ENCODE measurements at places on chromosomes 12 and 14. TPM values are rescaled to one million over a fixed set of nuclear protein-coding genes. Genes with fewer than 3 reads are reported as not detected.

Gene TMEM253
- total RNA-seq, result not detected

Gene GCH1
- 47.5 TPM for total RNA-seq

Gene TTC5
- 27.5 TPM for total RNA-seq

Gene KRT78
- not detected for total RNA-seq

Gene LRRC43
- total RNA-seq, result 0.23 TPM

Gene BDKRB1
- total RNA-seq, result not detected

Gene GLIPR1L1
- not detected for total RNA-seq

Gene CLEC4C
- not detected for total RNA-seq
